Central memory CD4-positive, alpha-beta T cell (primary cell): ENCODE measurements at places on chromosomes 12 and 14.

DNA sequence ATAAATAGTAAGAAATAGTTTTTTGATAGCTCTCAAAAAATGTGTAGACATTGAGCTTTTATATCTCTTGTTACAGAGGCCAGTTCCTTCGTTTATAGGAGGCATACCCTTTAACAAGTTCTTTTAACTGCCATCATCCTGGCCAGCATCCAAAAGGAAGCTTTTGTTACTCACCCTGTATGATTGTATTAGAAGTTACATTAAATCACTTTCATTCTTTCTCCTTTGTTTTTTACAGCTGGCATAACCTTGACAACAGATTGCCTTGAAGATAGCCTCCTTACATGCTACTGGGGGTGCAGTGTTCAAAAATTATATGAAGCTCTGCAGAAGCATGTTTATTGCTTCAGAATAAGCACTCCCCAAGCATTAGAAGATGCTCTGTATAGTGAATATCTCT lies 20.1 kb downstream of the CGRRF1 start:
- DNase-seq: no peak

- DNase-seq: no peak
These were observed 42.2 kb downstream of the ZCRB1 start for GRCh38 chr12:42283739-42284138.

- no peak for DNase-seq
These were observed 56.4 kb upstream of the ISM2 start for GRCh38 chr14:77554816-77555599.

DNA sequence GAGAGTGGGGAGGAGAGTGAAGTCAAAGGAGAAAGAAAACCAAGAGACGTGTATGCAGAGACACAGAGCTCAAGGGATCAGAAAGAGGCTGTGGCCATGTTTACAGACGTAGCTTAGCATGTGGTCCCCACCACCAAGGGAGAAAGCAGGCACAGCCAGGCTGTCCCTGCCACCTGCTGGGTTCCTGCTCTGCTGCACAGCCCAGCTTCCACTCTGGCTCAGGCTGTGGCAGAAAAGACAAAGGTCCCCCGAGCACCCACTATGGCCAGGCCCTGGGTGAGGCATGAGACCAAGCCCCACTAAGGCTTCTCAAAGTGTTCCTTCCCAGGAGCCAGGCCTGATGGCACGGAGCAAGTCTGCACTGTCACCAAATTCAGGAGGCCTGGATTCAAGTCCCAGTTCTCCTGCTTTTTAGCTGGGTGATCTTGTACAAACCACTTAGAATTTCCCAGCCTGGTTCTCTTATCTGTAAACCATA lies 25.9 kb upstream of the COL2A1 start:
- no peak for DNase-seq

DNA sequence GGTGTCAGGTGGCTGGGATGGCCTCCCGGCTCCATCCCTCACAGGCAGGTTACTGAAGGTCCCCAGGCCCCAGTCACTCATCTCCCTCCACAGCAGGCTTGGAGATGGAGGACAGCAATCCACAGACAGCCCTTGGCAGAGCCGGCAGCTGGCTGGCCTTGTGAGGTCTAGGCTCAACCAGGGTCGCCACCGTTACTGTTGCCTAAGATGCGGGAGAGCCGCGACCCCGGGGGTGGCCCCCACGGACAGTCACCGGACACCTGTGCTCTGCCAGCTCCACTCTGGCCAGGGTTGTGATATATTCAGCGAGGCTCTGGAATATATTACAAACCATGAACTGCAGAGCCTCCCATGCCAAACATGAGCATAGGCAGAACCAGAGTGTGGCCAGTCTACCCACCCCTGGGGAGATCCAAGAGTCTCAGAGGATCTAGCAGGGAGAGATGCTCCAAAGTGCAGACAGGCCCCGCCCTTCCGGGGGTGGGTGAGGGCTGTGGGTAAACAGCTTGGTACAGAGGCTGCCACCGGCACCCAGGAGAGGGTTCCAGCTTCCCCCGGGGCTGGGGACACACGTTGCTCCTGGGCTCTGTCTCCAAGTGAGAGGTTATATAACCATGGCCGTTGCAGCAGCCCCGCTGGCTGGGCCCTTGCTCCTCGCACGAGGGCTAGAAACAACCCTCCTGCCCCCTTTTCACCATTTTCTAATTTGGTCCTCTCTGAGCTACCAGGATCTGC lies 55.9 kb upstream of the DIO3 start:
- DNase-seq: no peak

GRCh38 chr12:103880299-103881142 lies 39.5 kb upstream of the NT5DC3 start:
- DNase-seq: no peak

GRCh38 chr14:60396718-60397343 lies 89.0 kb downstream of the C14orf39 start:
- DNase-seq: no peak

GRCh38 chr14:50062438-50063085 lies 53.8 kb downstream of the VCPKMT start:
- peak; percentile 85 for DNase-seq

DNA sequence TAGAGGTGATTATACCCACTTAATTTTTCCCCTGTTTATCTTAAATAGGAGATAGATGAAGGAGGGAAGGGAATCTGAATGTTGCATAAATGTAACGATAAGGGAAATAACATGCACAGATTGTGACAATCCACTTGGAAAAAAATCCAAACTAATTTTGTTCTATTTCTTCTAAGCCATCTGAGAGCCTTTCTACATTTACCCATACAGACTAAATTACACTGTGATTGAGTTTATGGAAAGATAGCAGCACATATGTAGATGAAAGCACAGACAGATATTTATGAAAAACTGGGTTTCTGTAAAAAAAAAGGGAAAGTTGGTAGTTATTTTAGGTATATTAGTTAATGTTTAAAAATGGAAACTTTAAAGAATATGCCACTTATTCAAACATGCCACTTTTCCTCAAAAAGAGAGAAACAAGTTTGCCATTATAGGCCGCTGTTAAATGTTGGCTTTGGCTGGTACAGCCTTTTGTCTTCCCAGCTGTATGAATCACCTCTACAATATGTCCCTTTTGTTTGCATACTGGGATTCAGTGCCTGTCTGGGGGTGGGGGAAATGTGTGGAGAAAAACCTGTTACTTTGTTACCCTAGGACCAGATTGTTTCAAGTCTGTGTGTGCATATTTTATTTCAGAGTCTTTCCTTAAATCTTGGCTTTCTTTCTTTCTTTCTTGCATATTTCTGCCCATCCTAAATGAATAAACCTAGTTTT lies 470.2 kb upstream of the LMO3 start:
- no peak for DNase-seq

DNA sequence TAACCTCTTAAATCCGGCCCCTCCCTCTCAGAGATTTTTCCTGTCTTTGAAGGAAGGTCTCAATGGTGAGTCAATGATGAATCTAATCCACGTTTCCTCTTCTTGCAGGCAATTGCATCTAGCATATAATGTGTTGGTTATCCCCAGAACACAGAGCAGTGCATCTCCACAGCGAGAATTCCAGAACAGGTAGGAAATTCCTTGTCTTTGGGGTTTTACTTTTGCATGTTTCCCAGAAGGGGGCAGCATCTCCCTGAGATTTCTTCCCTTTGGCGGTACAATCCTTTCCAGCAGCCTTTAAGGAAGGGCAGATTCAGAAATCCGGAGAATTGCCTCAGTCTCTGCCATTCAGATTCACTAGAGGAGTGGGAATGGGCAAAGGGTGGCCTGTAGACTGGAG lies 128.0 kb downstream of the KCNA5 start:
- no peak for DNase-seq

- DNase-seq: no peak
These were observed 24.5 kb downstream of the MBIP start for GRCh38 chr14:36295642-36296627.

DNA sequence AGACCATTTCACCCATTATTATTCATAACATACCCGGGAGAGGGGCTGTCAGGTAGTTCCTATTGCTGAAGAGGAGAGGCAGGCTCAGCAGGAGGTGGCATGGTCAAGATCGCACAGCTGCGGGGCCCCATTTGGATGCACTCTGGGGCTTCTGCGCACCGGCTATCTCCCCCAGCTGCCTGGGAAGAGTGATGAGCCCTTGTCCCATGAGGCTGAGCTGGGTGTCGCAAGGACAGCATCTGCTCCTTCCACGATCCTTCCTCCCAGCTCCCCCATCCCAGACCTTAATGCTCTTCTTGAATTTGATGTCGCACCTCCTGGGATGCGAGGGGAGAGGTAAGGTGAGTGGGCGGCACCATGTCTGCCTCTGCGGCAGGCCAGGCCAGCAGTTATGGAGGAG lies 62.6 kb downstream of the SLC24A4 start:
- DNase-seq: no peak

- DNase-seq: no peak
These were observed 483.3 kb downstream of the VRK1 start for GRCh38 chr14:97280526-97280925.

DNA sequence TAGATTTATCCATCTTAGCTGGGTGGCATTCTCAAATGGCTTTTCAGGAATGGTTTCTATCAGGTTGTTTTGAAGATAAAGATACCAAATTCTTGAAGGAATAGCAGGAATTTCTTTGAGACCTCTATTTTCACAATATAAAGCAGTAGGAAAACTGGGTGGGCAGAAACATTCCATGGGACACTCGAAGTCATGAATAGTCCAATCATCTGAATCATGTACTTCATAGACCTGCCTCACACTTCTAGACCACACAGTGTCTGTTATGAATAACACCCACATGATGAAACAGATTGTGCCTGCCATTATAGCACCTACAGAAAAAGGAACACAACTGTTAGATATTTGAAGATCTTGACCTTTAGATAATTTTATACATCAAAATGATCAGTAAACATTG lies 1.8 kb downstream of the KERA start:
- no peak for DNase-seq

GRCh38 chr12:1205512-1206060 lies 214.6 kb downstream of the ERC1 start:
- DNase-seq: no peak

GRCh38 chr12:93925585-93926205 lies 222.7 kb upstream of the PLXNC1 start:
- DNase-seq: no peak

DNA sequence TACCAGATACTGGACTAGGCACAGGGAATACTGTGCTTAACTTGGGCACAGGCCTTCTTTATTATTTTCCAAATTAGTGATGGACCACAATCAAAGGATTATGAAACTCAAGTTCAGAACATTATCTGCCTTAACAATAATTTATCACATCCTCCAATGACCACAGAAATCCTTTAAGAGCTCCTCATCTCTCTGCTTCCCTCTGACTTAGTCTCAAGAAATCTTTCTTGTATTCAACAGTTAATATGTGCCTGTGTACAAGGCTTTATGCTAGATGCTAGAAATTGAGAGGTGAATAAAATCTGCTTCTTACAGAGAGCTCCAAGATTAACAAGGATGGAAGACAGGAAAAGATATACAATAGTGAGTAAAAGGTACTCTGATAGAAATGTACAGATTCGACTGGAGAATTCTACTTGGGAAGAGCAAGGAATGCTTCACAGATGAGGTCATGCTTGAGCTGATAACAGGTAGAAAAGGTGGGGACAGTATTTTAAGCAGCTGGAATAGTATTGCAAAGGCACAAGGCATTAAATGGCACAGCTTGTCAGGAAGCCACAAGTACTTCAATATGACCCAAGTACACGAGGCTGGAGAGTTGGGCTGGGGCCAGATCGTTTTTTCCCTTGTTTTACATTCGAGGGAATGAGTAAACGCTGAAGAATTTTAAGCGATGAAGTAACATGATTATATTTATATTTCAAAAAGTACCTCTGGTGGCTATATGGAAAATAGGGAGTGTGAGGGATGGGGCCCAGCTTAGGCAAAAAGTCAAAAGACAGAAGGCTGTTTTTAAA lies 55.1 kb upstream of the ARID2 start:
- DNase-seq: no peak

GRCh38 chr14:72478471-72478893 lies 415.4 kb downstream of the DPF3 start:
- DNase-seq: no peak

GRCh38 chr14:84490081-84490480 lies 1039.9 kb upstream of the FLRT2 start:
- no peak for DNase-seq

GRCh38 chr12:7642287-7642686 lies 23.4 kb downstream of the APOBEC1 start:
- no peak for DNase-seq

DNA sequence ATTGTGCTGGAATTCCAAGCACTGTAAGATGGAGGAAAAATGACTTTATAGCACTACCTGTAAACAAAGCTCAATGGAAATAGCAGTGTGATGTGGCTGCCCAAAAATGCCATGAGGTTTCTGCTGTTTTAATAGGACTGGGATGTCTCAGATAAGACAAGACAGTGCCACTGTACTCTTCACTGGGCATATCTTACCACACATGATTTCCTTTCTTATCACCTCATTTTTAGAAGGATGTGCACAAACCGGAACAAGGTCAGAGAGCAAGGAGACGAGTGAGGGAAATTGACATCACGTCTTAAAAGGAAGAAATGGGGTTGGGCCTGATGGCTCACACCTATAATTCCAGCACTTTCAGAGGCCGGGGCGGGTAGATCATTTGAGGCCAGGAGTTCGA lies 38.4 kb upstream of the FGD4 start:
- DNase-seq: no peak

DNA sequence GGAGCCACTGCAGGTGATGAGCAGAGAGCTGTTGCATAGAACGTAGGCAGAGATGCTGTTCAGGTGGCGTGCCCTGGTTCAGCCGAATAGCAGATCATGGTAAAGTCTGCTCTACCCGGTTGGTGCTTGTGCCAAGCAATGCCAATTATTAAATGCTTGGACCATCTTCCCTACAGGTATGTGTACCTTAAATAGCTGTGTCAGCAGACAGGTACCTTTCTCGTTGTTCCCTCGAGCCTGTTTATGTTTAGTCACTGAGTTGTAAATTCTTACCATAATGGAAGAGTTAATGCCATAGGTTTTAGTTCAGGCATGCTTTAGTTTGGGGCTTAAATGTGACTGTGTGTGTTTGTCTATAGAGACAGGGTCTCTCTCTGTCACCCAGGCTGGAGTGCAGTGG lies 112.5 kb upstream of the CPM start:
- no peak for DNase-seq

- DNase-seq: no peak
These were observed 90.5 kb downstream of the KIF26A start for GRCh38 chr14:104228716-104229533.

DNA sequence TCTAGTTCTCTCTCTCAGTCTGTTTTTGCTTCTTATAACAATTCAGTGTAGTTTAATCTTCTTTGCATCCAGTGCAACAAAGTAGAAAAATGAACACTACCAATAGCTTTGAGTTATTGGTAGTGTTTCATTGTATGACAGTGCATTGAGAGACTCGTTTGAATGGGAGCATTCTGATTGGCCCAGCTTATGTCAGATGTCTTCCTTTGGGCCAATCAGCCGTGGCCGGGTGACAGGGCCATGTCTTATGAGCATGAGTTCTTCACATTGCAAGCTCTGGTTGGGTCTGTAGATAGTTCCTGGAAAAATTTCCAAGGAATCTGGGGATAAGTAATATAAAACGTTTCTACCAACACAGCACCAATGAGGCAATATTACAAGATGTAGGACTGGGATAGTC lies 36.5 kb downstream of the GYS2 start:
- no peak for DNase-seq
